Esophagus muscularis mucosa (tissue), 4 donors: ENCODE measurements at places on chromosomes 12 and 14. TPM values are rescaled to one million over a fixed set of nuclear protein-coding genes. Genes with fewer than 3 reads are reported as not detected.

LRRC43 gene
- total RNA-seq = not detected

CAPZA3 gene
- not detected for total RNA-seq

- H3K4me3 ChIP-seq = peak overlapping the region; percentile 46
- no peak for DNase-seq
- no peaks in the 10 kb centered on the region for H3K36me3 ChIP-seq
- no peaks in the 10 kb centered on the region for H3K27me3 ChIP-seq
- peak overlapping the region; percentile 92 for H3K27ac ChIP-seq
Observed at GRCh38 chr12:47811581-47812484, 7.9 kb downstream of the HDAC7 start.

GRCh38 chr14:102917469-102918211, 4.8 kb upstream of the AMN start:
- H3K27me3 ChIP-seq = peaks cover 4% of the 10 kb centered on the region
- no peak for DNase-seq
- H3K36me3 ChIP-seq = no peaks in the 10 kb centered on the region
- no peak overlapping the region for H3K4me3 ChIP-seq
- peaks cover under 1% of the 10 kb centered on the region for H3K4me1 ChIP-seq
- H3K27ac ChIP-seq = no peak overlapping the region

- H3K27me3 ChIP-seq = no peaks in the 10 kb centered on the region
- peak overlapping the region; percentile 5 for H3K27ac ChIP-seq
- peak; percentile 55 for DNase-seq
- peaks cover 34% of the 10 kb centered on the region for H3K4me1 ChIP-seq
Observed at GRCh38 chr14:100076133-100076532, 10.9 kb downstream of the EVL start.

- H3K27me3 ChIP-seq = no peaks in the 10 kb centered on the region
- no peak overlapping the region for H3K27ac ChIP-seq
- H3K4me3 ChIP-seq = no peak overlapping the region
- DNase-seq = no peak
Observed at GRCh38 chr12:102326982-102327381, 129.3 kb upstream of the PMCH start.

- peak overlapping the region; percentile 99 for H3K27ac ChIP-seq
- peak overlapping the region; percentile 60 for H3K4me3 ChIP-seq
- DNase-seq = no peak
Observed at GRCh38 chr12:57896115-57896433, 45.3 kb upstream of the ATP23 start.
